Stimulated activated CD8-positive, alpha-beta memory T cell treated with anti-CD3 and anti-CD28 coated beads, Interleukin-2, amount 100 ng/mL, for 1 hour (primary cell): ENCODE measurements at places on chromosomes 3 and 15.
A peak's percentile ranks its signal among the peaks of the same experiment; 100 is the strongest.

DNA sequence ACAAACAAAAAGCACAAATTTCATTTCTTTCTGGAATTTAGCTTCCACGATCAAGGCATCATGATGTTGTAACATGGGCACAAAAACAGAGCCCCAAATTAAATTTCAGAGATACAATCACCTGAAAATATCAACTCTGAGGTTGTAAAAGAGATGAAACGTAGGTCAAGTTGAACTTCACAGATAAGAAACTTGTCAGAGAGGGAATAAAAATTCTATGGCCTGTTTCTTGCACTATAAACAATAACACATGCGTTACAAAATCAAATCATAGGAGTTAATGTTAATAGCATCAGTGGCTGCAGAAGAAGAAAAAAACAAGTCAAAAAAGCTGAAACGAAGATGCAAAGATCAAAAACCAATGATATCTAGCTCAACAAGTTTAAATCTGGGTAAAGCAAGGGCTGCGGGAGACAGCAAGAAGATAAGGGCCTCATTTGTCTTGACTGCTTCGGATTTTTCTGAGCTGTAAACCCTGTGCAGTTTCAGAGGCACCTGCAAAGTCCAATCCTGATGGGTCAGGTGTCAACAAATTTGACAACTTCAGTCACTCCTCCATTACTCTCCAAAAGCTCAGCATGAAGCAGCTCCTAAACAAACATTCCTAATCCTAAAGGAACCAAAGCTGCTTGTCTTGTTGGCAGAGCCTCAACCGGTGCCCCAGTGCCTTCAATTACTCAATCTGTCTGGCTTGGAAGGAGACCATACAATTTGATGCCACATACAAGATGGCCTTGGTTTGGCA is 219.8 kb downstream of the STT3B start:
- DNase-seq, result no peak

- DNase-seq, result no peak
These were observed 5.9 kb upstream of the GRAMD2A start for GRCh38 chr15:72203507-72203837.

DNA sequence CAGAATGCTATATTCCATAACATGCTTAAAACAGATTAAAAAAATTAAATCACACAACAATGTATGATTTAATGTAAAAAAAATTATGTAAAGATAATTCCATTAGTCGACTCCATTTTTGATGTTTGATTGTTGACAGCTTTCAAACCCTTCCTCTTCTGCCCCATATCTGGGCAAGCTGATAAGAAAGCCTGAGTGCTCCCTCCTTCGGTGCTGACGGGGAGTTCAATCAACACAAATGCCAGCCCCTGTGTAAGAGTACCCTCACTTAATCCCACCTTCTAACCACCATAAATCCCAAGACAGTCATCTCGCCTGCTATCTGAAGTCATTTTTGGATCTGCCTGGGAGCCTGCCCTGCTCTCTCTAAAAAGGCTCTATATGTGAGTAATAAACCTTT is 59.8 kb upstream of the IP6K2 start:
- no peak for DNase-seq

- no peak for DNase-seq
These were observed 458.5 kb upstream of the ARRDC4 start for GRCh38 chr15:97502038-97502437.

GRCh38 chr3:194540274-194540905 is 53.6 kb upstream of the ATP13A3 start:
- DNase-seq, result no peak

DNA sequence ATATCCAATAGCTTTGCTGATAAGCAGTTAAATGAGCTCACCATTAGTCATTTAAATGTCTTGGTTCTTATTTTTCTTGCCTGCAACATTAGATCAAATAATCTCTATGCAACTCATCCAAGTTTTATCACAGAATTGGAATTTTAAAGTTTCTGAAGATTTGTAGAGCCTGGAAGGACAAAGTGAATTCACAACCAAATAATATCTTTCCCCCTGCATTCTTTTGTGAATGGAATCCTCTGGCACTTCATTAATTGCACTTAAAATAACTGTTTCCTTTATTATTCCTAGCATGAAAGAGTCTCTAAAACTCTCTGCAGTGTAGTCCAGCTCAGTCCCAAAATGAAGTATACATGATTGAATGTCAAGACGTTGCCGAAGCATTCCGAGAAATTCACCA is 345.6 kb upstream of the TGFBR2 start:
- DNase-seq, result no peak

DNA sequence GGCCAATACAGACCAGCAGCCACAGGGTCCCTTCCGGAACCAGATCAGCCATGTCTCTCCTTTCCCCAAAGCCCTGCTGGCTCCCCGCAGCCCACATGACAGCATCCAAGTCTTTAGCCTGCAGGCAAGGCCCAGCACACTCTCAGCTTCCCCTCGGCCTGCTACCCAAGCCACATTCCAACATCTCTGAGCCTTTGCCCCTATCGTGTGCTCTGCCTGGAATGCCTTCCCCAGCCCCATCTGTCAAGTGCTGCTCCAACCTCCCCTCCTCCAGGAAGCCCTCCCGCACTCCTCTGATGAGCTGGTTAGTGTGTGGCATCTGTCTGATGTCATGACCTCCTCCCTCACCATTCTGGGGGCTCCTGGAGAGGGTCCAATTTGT is 8.5 kb downstream of the PLXND1 start:
- DNase-seq, result no peak

- DNase-seq, result no peak
These were observed 89.9 kb upstream of the P3H2 start for GRCh38 chr3:190210608-190211007.

GRCh38 chr3:176415661-176416295 is 781.5 kb downstream of the TBL1XR1 start:
- no peak for DNase-seq

- peak; percentile 19 for DNase-seq
These were observed 37.9 kb downstream of the RPL39L start for GRCh38 chr3:187101184-187102072.

DNA sequence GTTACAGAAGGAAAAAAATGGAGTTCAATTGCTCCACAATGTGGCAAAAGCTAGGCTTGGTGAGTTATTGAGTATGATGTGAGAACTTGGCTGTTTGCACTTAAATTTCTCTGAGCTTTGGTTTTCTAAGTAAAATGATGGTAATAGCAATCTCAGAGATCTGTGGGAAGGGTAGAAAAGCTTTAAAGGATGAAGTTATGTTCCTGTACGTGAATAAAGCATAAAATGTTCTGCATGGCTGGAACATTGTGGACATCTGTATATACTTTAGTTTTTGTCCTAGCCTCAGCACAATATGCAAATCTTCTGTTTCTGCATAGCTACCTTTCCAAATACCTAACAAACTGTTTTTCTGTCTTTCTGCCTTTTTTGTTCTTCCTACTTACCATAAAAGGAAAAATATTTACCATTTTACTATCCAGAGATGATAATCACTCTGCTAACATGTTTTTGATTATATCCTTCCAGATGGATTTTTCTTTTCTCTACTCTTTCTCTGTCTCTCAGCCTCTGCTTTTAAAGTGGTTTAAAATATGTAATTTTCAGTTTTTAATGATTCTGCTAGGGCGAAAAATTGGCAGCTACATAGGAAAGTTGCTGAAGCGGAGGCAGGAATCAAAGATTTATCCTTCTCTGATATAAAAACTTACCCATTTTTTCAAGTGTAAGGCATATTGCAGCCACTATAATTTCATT is 188.1 kb downstream of the FNDC3B start:
- no peak for DNase-seq

- DNase-seq, result peak; percentile 13
These were observed 35.9 kb downstream of the HMCES start for GRCh38 chr3:129314386-129315222.

DNA sequence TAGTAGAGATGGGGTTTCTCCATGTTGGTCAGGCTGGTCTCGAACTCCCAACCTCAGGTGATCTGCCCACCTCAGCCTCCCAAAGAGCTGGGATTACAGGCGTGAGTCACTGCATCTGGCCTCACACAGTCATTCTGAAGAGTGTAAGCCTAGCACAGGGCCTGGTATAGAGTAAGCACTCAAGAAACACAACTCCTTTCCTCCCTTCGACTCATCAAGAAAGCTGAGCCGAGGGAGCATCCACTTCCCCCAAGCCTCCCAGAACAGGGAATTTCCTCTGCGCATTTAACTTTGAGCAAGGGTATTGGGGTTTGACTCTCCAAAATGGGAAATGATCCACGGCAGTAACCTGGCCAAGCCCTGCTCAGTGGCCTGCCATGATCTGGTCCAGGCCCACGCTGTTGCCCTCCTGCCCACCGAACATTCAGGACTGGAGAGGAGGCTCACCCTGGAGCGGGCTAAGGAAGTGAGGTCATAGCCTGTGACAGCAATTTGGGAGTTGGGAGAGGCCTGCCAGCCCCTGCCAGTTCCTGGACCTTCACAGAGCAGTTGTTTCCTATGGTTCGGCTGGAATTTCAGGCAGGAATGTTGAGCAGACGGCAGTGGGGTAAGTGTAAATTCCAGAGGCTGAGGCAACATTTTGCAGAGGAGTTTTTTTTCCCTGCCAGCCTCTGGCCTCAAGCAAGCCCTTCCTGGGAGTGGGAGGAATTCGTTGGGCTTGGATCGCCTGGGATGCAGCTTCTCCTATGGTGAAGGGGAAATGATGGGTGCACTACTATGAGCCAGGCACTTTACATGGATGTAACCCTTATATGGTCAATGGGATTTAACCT is 21.2 kb upstream of the SMAD3 start:
- DNase-seq, result no peak

DNA sequence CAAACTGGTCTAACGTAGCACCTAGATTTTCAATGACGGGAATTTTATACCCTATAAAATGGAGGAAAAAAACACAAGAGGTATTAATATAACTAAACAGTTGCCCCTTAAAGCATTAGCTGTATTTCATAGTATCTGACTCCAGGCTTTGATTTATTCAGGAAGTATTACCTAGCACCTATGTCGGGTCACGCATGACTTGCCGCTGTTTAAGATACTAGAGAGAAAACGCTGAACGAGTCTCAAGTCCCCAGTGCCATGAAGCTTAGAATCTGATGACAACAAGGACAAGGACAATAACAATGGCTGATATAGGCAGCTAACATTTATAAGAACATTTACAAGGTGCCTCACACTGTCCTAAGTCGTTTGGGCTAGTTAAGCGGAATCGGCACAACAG is 1.9 kb downstream of the SNRPA1 start:
- no peak for DNase-seq

- no peak for DNase-seq
These were observed 509.1 kb downstream of the RSL24D1 start for GRCh38 chr15:54687628-54688027.

DNA sequence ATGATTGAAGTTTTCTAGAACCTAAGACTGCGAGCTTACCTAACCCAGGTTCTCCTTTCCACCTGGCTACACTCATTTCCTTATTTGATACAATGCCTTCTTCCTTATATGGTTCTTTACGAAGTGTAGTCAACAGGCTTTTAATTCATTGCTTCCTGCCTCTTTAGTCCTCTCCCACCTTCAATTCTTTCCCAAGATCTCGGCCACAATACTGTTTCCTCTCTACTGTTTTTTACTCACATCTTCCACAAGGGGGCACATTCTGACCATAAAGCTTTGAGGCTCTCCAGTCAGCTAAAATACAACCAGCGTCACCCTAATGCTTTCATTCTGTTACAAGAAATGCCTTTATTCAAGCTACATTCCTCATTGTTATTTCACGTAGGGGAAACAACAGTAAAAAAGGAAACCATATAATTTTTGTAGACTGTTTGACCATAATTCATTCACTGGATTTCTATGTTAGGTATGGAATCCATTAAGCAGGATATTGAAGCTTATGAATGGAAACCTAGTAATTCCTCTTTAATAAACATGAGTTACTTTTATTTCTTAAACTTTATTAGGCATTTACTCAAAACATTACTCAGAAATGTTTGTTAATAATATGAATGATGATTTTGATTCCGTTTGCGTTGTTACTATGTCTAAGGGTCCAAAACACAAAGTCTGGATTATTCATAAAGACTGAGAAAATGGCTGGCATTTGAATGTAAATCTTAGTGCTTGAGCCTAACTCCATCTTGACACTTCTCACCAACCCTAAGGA is 29.5 kb upstream of the VEPH1 start:
- no peak for DNase-seq

DNA sequence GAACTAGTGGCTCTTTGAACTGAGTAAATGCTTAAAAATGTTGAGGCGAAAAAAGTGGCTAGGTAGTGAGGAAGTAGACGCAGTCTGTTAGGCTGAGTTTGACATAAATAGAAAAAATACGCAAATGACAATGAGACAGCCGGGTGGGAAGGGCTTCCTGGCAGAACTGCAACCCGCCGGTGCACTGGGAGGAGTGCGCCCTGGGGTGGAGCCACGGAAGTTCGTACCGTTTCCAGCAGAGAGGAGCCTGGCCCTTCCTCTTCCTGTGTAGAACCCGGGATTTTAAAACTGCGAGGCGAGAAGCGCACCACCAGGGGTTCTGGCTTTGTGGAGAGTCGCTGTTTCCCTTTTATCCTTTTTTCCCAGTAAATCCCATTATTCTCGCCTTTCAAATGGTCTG is 602.6 kb downstream of the PYDC2 start:
- no peak for DNase-seq
